ENCODE measurements at places on chromosomes 4 and X.
A peak's percentile ranks its signal among the peaks of the same experiment; 100 is the strongest.

- no peak for DNase-seq
These were observed 67.6 kb downstream of the ELOVL6 start for GRCh38 chr4:110130576-110131358.

- DNase-seq: peak; percentile 59
These were observed 178.0 kb downstream of the PPP3CA start for GRCh38 chr4:101169044-101170014.

DNA sequence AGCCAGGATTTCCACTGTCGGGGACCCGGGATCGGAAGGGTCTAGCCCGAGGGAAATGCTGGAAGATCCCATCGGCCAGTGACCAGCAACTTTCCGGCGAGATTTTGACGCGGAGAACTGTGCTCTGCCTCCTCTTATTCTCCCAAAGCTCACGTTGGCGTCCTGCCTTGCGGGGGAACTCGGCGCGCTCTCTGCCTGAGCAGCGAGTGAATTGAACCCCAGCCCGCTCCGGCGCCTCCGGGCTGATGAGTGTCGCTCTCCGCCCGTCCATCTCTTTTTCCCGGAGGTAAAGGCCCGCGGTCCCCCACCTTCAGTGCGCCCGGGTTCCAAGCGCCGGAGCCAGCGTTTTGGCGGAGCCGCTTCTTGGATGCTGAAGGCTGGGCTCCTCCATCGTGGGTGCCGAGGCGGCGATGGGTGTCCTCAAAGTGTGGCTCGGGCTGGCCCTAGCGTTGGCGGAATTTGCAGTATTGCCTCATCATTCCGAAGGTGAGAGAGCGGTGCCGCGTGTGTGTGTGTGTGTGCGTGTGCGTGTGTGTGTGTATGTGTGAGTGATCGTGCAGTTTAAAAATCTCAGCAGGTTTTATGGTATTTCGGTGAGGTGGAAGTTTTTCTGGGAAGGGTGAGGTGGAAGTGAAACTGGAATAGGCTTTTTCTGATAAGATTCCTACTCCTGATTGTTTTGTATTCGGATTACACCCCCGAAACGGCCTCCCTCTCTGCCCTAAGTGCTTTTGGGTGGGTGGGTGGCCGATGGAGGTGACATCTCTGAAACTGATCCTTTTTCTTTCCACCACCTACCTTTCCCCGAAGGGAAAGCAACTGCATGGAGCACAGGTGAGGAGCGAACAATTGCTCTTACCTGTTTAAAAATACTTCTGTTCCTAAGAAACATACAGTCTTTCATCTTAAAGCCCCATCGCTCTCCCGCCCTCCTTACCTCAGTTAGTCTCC, 752 bp downstream of the FRAS1 start:
- DNase-seq: peak; percentile 17

DNA sequence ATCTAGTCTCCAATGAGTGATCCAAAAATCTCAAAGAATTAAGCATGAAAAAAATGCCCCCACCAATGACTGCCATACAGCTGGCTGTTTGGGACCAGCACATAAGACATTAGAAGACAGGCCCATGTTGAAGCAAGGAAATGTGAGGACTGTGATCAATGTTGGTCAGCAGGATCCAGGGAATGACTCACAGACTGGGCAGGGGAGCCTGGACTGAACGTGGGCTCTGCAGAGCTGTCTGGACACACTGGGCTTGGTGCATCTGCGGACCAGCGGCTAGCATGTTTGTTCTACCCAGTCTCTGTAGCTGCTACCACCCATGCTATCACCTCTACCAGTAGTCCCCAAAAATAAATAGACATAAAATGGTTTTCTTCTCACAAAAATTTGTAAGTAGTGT, 108.6 kb downstream of the PALLD start:
- peak; percentile 38 for DNase-seq

- no peak for DNase-seq
These were observed 232.7 kb downstream of the MGST2 start for GRCh38 chr4:139898293-139898692.

DNA sequence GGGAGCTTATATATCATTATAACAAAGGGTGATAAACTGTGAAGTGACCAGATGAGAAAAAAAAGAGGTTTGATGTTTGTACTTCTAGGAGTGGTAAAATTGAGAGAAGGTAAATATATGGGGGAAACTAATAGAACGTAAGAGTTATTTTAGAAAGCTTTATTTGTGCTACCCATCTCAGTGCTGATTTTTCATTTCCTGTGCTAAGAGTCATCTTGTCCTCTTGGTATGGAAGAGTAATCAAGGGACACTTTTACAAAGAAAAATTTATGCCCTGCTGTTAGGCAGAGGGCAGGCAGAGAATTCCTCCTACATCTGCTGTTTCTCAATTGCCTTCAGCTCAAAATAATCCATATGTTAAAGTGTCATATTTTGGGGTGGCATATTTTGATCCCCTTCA, 49.6 kb upstream of the BMP2K start:
- no peak for DNase-seq

DNA sequence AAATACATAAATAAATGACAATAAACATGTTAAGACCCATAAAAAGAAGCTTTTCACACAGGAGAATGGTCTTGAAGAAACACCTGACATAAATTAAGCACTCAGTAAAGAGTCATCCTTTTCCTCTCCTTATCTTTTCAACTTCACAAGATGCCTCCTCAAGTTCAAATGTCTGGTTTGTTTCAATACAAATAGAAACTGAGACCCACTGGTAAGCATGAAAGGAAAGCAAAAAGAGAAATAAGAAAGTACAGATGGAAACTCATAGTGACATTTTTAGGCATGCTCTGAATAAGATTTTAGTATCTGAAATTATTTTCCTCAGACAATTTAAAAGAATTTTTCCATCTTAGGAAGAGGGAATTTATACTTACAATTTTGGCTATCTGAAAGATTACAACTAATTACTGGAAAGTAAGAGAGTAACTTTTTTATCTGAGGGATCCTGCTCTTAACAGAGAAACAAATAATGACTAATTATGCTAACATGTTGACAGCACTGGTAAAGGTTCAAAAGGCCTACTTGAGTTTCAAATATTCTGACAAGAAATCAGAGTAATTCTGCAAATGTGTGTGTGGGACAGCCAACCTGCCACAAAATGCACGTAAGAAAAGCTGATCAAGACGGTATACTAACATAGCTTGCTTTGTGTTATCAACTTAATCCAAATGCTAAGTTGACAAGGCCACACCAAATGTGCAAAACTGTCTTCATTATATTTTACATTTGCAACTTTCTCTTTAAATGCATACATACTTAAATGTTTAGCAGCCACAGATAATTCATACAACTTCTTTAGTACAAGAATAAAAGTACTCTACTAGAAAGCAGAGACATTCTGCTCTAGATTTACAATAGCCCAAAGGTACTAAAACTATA, 113.0 kb downstream of the IQCM start:
- no peak for DNase-seq

- no peak for DNase-seq
These were observed 726.9 kb downstream of the GRID2 start for GRCh38 chr4:93030670-93031069.

GRCh38 chr4:162791226-162791625, 375.5 kb downstream of the NAF1 start:
- DNase-seq: no peak

GRCh38 chr4:72629540-72629939, 60.5 kb upstream of the ADAMTS3 start:
- peak; percentile 44 for DNase-seq

DNA sequence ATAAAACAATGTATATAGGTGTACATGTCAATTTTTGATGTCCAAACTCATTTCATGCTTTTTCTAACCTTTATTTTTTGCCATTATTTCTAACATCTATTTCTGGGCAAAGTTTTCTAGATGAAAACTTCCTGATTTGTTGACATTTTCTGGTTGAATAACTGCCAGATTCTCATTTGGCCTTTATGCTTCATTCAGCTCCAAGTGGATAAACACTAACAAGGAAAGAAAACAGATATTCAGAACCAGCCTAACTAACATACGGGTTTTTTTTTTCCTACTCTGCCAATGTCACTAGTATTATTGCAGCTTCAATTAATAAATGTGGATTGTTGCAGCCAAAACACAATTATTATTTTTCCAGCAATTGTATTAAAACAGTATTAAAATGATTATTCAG, 50.9 kb upstream of the RAP1GDS1 start:
- DNase-seq: no peak

- DNase-seq: peak; percentile 4
These were observed 654.9 kb upstream of the HTR2C start for GRCh38 chrX:113929004-113929403.

Measured in NCI-H226 (cell line).